CD8-positive, alpha-beta memory T cell (primary cell): ENCODE measurements at places on chromosomes 7 and 10. TPM values are rescaled to one million over a fixed set of nuclear protein-coding genes. Genes with fewer than 3 reads are reported as not detected.

SLC26A5 gene
- total RNA-seq, result not detected

CD36 gene
- total RNA-seq, result 4.6 TPM

TLL2 gene
- not detected for total RNA-seq

UPK3BL2 gene
- 7.4 TPM for total RNA-seq

RPEL1 gene
- total RNA-seq, result not detected

SAMD9L gene
- 9.5 TPM for total RNA-seq

FAM237B gene
- not detected for total RNA-seq

CBLL1 gene
- 42.7 TPM for total RNA-seq

ELAPOR2 gene
- 2.4 TPM for total RNA-seq

WNT8B gene
- not detected for total RNA-seq

STEAP4 gene
- not detected for total RNA-seq

TFEC gene
- 0.39 TPM for total RNA-seq

PTPN20 gene
- 0.61 TPM for total RNA-seq

TRIL gene
- not detected for total RNA-seq

MAPK8 gene
- 38.8 TPM for total RNA-seq

TRIM50 gene
- total RNA-seq, result not detected

ZNF425 gene
- total RNA-seq, result 1.8 TPM

PPP1R3A gene
- not detected for total RNA-seq

EPO gene
- total RNA-seq, result not detected

SPDYE11 gene
- not detected for total RNA-seq

TMEM130 gene
- not detected for total RNA-seq

SPDYE2B gene
- total RNA-seq, result not detected

PDIA4 gene
- 91.1 TPM for total RNA-seq

SSC4D gene
- total RNA-seq, result 0.55 TPM

ACSM6 gene
- not detected for total RNA-seq

DNAH11 gene
- total RNA-seq, result 0.02 TPM

CFAP43 gene
- total RNA-seq, result 0.07 TPM

MBL2 gene
- not detected for total RNA-seq

RBP3 gene
- total RNA-seq, result not detected

ASB15 gene
- not detected for total RNA-seq

ANKRD7 gene
- total RNA-seq, result 1.8 TPM

TAF6 gene
- 82.3 TPM for total RNA-seq

CAV2 gene
- total RNA-seq, result not detected

TMEM213 gene
- total RNA-seq, result not detected

CCL24 gene
- not detected for total RNA-seq

PRLHR gene
- not detected for total RNA-seq

FKBP9 gene
- total RNA-seq, result 0.29 TPM

LGI1 gene
- not detected for total RNA-seq

MMRN2 gene
- total RNA-seq, result not detected

AKR1B1 gene
- total RNA-seq, result 117 TPM

CCDC172 gene
- total RNA-seq, result not detected

RAMP3 gene
- not detected for total RNA-seq

MPP7 gene
- total RNA-seq, result 7.9 TPM

TRIM56 gene
- total RNA-seq, result 31.9 TPM

CNNM1 gene
- 0.11 TPM for total RNA-seq

FAM241B gene
- total RNA-seq, result 10.8 TPM

ERV3-1 gene
- 6.0 TPM for total RNA-seq

PKD1L1 gene
- 0.18 TPM for total RNA-seq

NPC1L1 gene
- not detected for total RNA-seq

ARHGAP19 gene
- 26.5 TPM for total RNA-seq

IDI2 gene
- total RNA-seq, result not detected

EPHA1 gene
- total RNA-seq, result 3.1 TPM

EPHB6 gene
- 6.0 TPM for total RNA-seq

AEBP1 gene
- total RNA-seq, result 8.9 TPM

INMT gene
- 0.18 TPM for total RNA-seq

USP6NL gene
- total RNA-seq, result 3.2 TPM

CHAT gene
- total RNA-seq, result not detected

OR2A25 gene
- total RNA-seq, result not detected

DGKI gene
- 1.4 TPM for total RNA-seq
